Kidney (tissue), 22 donors: ENCODE measurements at places on chromosomes 7 and 10. TPM values are rescaled to one million over a fixed set of nuclear protein-coding genes. Genes with fewer than 3 reads are reported as not detected.

- no peaks in the 10 kb centered on the region for H3K27me3 ChIP-seq
- H3K36me3 ChIP-seq, result no peaks in the 10 kb centered on the region
- H3K27ac ChIP-seq, result no peak overlapping the region
Observed at GRCh38 chr7:22781230-22781711, 41.4 kb downstream of the TOMM7 start.

DNA sequence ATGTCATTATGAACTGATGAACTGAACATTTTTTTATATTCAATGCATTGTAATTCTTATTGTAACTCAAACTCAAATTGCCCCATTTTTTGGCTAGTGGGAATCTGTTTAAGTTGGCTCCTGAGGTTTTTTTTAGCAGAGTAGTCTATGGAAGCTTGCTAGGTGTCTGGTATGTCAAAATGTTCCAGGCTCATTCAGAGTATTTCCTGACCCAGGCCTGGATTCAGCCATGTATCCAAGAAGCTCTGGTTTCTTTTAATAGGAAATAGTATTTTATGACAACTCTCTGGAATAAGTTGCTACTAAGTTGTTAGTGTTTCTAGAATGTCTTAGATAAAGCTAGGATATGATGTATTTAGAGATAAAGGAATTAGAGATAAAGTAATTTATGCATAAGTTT is 288.0 kb downstream of the ARL4A start:
- no peak overlapping the region for H3K4me3 ChIP-seq
- no peaks in the 10 kb centered on the region for H3K4me1 ChIP-seq
- DNase-seq, result no peak

DNA sequence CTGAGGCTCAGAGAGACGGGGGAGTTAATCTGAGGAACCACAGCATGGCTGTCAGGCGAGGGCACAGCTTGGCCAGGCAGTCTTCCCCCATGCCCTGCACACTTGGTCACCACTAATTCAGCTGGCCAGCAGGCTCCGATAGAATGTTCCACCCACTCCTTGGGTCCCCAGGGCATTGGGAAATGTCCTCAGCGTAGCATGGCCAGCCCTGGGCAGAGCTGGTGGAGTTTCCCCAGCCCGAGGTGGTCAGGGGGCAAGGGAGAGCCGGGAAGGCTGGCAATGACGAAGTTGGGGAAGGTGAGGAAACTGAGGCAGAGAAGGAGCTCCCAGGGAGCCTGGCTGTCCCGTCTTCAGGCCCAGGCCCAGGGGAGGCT is 12.1 kb upstream of the GRIFIN start:
- H3K27me3 ChIP-seq, result no peaks in the 10 kb centered on the region
- H3K4me3 ChIP-seq, result no peak overlapping the region
- H3K36me3 ChIP-seq, result no peaks in the 10 kb centered on the region
- DNase-seq, result no peak
- H3K27ac ChIP-seq, result peak overlapping the region; percentile 51
- peaks cover 9% of the 10 kb centered on the region for H3K4me1 ChIP-seq

DNA sequence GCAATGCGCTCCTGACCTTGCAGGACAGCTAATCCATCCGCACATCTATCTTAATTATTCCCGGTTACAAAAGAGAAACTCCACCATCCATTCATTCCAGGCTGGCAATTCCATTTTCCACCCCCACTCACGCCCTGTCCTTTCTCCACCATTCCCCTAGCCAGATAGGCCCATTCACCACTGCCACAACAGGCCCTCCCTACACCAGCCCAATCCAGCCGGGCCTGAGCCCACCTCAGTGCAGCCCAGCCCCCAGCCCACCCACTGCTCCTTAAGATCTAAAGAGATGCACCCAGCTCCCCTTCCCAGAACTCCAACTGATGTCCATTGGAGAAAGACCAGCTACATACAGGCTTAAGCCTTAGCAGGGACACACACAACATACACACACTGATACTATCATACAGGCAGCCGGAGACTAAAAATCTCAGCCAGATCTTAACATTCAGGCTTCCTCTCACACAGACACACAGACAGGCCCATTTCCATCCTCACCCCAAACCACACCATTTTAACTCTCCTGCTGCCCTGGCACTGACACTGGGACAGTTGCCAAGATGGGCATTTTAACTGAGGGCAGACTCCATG is 38.0 kb upstream of the PAX2 start:
- H3K36me3 ChIP-seq, result no peaks in the 10 kb centered on the region
- H3K4me1 ChIP-seq, result no peaks in the 10 kb centered on the region
- no peak overlapping the region for H3K27ac ChIP-seq
- no peak for DNase-seq

- H3K4me3 ChIP-seq, result no peak overlapping the region
- H3K4me1 ChIP-seq, result peaks cover 10% of the 10 kb centered on the region
- no peaks in the 10 kb centered on the region for H3K36me3 ChIP-seq
- DNase-seq, result no peak
- H3K27ac ChIP-seq, result no peak overlapping the region
Observed at GRCh38 chr7:74097937-74098614, 14.5 kb downstream of the LIMK1 start.

- H3K27ac ChIP-seq, result no peak overlapping the region
- H3K27me3 ChIP-seq, result no peaks in the 10 kb centered on the region
- H3K4me3 ChIP-seq, result no peak overlapping the region
- no peak for DNase-seq
- H3K4me1 ChIP-seq, result peaks cover 32% of the 10 kb centered on the region
Observed at GRCh38 chr7:1058311-1058710, 14.0 kb downstream of the GPR146 start.

Gene SPDYE18
- total RNA-seq, result 1.8 TPM
